ENCODE measurements at places on chromosomes 12 and 14. TPM values are rescaled to one million over a fixed set of nuclear protein-coding genes. Genes with fewer than 3 reads are reported as not detected.

The LRIG3 gene
- total RNA-seq = 11.5 TPM

The RNFT2 gene
- total RNA-seq = 1.6 TPM

The RFX4 gene
- not detected for total RNA-seq

The DLST gene
- 66.7 TPM for total RNA-seq

The KLRC4 gene
- not detected for total RNA-seq

The CAND1 gene
- 84.5 TPM for total RNA-seq

The TAS2R43 gene
- 0.19 TPM for total RNA-seq

The CFAP54 gene
- 1.1 TPM for total RNA-seq

The LIN7A gene
- 0.57 TPM for total RNA-seq

The CHURC1 gene
- total RNA-seq = 55.4 TPM

The GPR68 gene
- 6.5 TPM for total RNA-seq

The NINJ2 gene
- total RNA-seq = not detected

The KRT85 gene
- total RNA-seq = not detected

The KIF21A gene
- total RNA-seq = 2.7 TPM

The DIO2 gene
- 0.38 TPM for total RNA-seq

The KITLG gene
- 10.4 TPM for total RNA-seq
